Fibroblast of the aortic adventitia (primary cell): ENCODE measurements at places on chromosomes 4 and X.
A peak's percentile ranks its signal among the peaks of the same experiment; 100 is the strongest.

- DNase-seq = peak; percentile 91
Measured at GRCh38 chr4:138090150-138090917, 151.8 kb downstream of the SLC7A11 start.

- DNase-seq = no peak
Measured at GRCh38 chr4:171896426-171896825, 83.2 kb downstream of the GALNTL6 start.

GRCh38 chrX:97399400-97399799 lies 515.7 kb downstream of the RPA4 start:
- DNase-seq = peak; percentile 54

- DNase-seq = no peak
Measured at GRCh38 chr4:186016796-186017195, 52.2 kb upstream of the TLR3 start.

DNA sequence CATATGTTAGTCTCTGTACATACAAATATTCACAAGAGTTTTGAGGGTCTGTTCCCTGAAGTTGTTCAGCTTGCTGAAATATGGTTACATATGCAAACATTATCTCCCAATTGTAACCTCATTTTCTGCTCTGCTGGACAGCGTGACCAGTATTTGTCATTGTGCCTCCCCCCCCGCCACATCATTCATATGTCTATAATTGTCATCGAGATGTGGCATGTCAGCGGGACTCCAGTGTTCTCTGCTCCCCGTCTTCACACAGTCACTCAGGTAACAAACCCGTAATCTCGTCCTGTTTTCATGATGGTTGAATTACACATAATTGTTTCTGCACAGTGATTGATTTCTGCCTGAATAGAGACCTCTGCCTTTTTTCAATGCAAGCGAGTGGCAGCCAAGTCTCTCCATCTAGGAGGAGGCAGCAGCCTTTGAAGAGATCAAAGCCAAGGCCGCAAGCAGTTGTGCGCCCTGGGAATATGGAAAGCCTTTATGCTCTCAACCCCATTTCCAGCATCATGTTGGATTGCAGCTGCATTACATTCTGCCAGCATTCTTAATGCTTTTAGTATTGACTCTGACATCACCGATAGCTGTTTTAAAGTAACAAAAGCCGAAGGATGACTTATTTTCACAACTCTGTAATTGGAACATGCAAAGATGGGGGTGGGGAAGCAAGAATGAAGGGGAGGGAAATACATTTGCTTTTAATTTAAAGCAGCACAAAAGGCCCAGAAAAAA lies 27.4 kb downstream of the LEF1 start:
- no peak for DNase-seq

DNA sequence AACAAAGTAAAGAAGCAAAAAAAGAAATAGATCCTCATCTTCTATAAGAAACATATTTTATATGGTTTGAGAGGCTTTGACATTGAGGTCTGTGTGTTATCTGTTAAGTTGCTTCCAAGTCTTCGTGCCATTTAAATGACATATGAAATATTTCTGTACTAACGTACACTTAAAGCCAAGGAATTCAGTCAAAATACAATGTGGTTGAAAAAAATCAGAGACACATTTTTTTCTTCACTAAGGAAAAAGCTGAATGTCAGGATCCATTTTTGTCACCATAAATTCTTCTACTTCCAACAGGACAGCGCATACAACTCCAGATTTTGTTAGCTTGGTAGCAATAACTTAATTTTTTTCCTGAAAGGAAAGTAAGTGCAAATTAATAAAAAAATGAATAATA lies 168.5 kb downstream of the FAT4 start:
- DNase-seq = peak; percentile 39

DNA sequence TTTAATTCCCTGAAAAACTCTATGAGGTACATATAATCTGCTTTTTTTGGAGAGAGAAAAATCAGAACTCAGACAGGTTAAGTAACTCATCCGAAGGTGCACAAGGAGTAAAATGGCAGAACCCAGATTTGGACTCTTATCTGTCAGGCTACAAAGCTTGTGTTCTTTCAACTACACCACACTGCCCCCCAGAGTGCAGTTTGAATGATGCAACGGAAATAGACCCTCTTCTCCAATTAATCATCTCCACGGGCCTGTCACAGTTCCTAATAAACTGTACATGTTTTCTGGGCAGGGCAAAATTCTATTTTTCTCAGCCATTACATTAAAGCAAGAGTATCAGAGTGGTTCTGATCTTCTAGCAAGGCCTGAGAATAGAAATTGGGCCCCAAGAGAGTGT lies 35.3 kb upstream of the DCX start:
- no peak for DNase-seq

GRCh38 chrX:43677993-43678392 lies 21.9 kb downstream of the MAOA start:
- DNase-seq = no peak

GRCh38 chr4:26260571-26260970 lies 60.2 kb upstream of the RBPJ start:
- no peak for DNase-seq

DNA sequence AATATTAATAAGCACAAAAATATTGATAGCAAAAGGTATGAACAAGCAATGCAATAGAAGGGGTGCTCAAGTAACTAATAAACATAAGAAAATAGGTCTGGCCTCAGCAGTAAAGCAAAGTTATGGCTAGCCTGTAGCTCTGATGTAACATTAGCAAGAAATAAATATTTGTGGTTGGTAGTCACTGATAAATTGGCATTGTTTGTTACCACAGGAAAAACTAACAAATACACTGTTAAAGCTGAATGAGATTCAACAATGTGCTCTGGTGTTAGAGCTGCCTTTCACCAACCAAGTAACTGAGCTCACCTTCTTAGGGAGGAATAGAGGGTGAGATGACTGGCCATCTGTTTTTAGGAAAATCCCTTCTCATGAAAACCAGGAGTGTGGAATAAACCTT lies 71.4 kb downstream of the AREG start:
- DNase-seq = peak; percentile 40

DNA sequence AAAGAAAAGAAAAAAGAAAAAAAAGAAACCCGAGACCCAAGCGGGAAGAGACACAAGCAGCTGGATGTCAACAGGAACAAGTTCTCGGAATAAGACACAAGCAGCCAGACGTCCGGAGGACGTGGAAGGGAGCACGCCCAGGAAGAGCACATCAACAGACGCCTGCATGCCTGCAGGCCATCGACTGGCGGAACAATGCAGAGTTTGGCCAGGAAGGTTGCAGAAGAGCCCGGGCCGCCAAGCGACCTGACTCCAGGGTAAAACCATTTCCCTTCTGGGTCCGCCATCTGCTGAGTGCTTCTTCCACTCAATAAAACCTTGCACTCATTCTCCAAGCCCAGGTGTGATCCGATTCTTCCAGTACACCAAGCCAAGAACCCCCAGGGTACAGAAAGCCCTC lies 95.6 kb upstream of the PRR32 start:
- DNase-seq = no peak

DNA sequence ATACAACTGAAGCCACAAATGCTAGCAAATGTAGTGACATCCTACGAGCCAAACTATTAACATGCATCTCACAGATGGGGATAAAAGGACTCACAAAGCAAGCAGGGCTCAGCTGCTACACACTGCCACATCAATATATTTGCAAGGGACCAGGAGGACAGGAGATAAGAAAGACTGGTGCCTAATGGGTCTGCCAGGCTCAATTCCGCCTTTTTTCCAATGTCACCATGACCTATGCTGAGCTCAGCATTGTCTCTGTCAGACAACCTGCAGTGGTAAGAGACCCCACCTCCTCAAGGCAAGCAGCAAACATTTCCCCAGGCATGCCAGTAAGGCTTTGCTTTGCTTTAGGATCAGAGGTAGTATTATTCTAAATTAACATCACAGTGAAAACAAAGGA lies 435 bp downstream of the DCX start:
- no peak for DNase-seq

DNA sequence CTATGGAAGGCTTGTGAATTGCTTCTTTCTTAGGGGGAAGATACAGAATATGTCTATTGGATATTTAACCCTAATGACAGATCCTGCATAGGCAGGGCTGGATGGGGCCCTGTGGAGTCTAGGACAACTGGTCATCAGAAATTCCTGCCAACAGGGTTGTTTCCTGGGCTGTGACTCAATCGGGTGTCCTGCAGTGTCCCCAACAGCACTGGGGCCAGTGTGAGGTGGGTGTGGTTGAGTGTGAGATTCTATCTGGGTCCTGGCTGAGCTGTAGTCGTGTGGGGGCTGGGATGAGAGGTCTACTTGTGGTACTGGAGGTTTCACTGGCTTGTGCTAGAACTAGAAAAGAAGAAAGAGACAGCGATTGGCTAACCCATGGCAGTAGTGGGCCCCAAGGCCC lies 87.3 kb upstream of the WDR1 start:
- DNase-seq = no peak

GRCh38 chrX:139766545-139766983 lies 58.6 kb upstream of the MCF2 start:
- no peak for DNase-seq

DNA sequence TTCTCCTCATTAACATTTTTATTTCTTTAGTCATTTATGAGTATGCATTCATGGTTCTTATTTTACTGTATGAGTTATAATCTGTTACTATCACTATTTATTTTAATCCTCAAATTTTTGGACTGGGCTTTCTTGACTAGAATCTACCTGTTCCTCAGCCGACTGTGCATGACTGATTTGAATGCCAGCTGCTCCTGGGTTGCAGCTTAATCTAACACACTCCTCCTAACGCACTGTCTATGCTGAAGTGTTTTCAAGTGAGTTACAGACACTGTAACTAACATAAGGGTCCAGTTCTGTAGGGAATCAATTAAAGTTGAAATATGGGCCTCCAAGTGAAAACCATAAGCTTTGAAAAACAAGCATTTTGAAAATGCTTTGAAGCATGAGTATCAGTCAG lies 137.4 kb upstream of the ARSJ start:
- no peak for DNase-seq

DNA sequence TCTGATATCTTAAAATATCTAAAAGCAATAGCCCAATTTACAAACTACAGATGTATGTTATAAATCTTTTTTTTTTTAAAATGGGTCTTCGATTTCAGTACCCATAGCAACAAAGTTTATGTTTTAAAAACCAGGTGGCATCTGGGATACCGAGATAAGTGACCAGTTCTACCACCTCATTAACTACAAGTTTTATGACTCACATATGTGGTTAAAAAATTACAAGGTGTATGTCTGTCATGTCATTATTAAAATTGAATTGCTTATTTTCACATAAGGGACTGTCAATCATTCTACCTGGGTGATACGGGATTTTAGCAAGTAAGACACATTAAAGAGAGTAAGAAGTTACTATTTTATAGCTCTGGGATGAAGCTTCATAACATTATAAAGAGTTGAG lies 192.0 kb upstream of the ETNPPL start:
- no peak for DNase-seq

DNA sequence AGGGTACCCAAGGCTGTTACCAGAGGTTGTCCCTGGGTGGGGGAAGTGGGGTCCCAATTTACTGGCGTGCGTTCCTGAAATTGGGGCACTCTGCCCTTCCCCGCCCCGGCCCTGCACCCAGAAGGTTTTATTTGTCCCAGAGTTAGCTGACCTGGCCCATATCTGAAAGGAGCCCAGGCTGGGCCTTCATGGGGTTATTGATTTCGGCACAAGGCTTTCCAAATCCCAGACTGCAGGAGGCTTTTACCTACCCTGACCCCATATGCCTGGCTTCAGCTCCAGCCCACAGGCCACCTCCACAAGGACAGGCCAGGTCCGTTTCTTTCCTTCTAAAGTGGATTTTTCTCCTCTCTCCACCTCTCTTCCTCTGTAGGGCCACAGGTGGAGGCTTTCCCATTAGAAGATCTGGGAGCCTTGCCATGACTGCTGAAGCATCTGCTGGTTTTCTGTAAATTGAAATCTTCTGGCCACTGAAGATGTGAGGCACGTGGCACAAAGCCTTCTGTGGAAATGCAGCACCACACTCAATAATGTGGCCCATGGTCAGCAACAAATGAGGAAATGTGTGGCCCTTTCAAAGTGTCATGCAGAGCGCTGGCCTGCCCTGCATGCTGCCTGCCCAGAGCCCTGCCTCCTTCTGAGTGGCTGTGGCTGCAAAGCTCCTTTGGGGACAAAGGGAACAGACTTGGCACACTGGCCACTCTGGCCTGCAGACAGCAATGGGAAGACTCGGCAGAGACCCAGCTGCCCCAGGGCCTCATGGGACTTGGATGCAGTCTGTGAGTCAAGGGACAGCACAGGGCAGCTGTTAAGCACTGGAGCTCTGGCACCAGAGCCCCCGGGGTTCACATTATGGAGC lies 43.1 kb upstream of the MTM1 start:
- no peak for DNase-seq

DNA sequence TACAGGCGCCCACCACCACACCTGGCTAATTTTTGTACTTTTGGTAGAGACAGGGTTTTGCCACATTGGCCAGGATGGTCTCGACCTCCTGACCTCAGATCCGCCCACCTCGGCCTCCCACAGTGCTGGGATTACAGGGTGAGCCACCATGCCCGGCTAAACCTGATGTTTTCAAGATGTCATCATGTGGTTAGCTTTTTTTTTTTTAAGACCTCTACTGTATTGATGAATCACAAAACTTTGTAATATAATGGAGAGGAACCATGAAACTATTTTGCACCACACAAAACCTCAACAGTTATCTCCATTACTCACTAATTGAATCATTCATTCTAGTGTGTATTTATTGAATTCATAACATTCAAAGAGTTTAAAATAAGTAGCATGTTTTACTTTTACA lies 94.7 kb upstream of the NEIL3 start:
- no peak for DNase-seq

- DNase-seq = peak; percentile 88
Measured at GRCh38 chrX:10756441-10756840, 136.1 kb upstream of the MID1 start.

DNA sequence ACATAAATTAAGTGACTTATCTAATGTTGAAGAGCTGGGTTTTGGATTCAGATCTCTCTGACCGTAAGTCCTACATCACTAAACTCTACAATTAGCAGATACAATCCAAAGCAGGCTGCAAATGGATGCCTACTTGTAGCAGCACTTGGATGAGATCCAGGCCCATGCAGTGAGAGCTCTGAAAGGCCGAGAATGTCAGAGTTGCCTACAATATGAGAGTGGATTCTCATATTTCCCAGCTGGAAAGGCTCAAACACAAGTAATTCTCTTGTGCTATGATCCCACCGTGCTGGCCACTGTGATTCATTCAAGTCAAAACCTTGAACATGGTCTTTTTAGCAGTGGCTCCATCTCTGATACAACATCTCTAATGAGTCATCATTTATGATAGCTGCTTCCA lies 125.4 kb upstream of the CHRDL1 start:
- DNase-seq = peak; percentile 6

- no peak for DNase-seq
Measured at GRCh38 chrX:137562096-137562495, 3.8 kb upstream of the ZIC3 start.

GRCh38 chr4:2688697-2689096 lies 67.4 kb downstream of the TNIP2 start:
- DNase-seq = no peak
